ENCODE measurements at places on chromosomes 1 and 21. TPM values are rescaled to one million over a fixed set of nuclear protein-coding genes. Genes with fewer than 3 reads are reported as not detected.

SYTL1 gene
- 146 TPM for total RNA-seq

NIBAN1 gene
- 42.8 TPM for total RNA-seq

OR2M4 gene
- total RNA-seq: not detected

OSCP1 gene
- not detected for total RNA-seq

NRAS gene
- 22.0 TPM for total RNA-seq

DNA sequence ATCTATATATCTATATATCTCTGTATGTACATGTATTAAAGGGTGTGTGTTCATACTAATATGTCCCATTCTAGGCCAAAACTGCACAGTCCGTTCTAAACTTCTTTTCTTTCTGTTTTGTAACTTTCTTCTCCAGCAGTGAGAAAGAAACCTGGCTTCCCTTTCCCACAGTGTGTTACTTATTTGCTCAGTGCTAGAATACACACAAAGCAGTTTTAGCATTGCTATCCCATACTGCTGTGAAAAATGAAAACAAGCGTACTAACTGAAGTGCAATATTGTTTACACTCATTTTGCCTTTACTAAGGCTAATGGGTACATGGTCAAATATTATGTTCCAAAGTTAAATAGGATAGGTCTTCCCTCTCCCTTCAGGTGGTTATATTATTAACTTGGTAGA, 163.9 kb downstream of the LEPR start:
- DNase-seq: no peak
- no peaks in the 10 kb centered on the region for H3K36me3 ChIP-seq
- H3K4me1 ChIP-seq: no peaks in the 10 kb centered on the region
- no peak overlapping the region for H3K4me3 ChIP-seq
- no peak overlapping the region for H3K27ac ChIP-seq

DNA sequence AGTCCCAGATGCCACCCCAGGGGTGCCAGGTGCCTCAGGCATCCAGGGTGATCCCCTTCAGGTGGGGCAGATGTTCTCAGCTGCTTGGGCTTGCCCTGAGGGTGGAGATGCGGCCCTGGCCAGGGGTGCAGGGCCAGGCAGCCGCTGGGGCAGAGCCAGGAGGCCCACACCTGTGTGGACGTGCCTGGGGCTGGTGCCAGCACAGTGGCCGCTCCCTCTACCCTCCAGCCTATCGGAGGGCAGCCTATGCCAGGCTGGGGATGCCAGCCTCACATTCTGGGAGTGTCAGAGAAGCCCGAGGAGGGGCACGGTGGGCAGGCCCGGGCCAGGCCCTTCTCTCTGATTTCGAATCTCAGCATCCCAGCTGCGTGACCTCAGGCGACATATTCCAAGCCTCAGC, 96.5 kb upstream of the WNT4 start:
- no peaks in the 10 kb centered on the region for H3K36me3 ChIP-seq
- DNase-seq: no peak
- no peaks in the 10 kb centered on the region for H3K4me1 ChIP-seq
- H3K4me3 ChIP-seq: no peak overlapping the region
- H3K27ac ChIP-seq: no peak overlapping the region

DNA sequence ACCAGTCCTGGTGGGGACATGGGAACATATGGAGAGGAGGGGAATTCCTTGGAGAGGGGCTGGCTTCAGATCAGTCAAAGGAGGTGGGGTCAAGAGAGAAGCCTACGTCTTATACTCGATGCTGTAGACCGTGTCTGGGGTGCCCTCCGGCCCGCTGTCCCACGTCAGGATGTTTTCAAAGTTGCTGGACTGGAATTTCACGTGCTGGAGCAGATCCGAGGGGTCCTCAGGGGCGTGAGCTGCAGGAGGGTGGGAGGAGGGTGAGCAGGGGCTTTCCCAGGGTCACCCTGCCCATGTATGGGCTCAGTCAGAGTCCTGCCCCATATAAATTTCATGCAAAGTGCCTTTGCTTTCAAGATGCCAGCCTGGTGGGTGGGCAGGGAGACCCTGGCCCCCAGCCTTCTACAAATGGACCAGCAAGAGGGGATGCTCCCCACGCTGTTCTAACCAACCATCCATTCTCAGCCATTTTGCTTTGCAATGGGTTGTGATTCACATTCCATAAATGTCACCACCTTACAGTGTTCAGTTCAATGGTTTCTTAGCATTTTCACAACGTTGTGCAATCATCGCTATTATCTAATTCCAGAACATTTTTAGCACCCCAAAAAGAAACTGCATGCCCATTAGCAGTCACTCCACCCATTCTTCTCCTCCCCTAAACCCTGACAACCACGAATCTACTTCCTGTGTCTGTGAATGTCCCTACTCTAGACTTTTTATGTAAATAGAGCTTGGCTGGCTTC, 4.3 kb downstream of the IL22RA1 start:
- H3K4me3 ChIP-seq: no peak overlapping the region
- no peaks in the 10 kb centered on the region for H3K36me3 ChIP-seq
- DNase-seq: no peak
- H3K4me1 ChIP-seq: no peaks in the 10 kb centered on the region

DNA sequence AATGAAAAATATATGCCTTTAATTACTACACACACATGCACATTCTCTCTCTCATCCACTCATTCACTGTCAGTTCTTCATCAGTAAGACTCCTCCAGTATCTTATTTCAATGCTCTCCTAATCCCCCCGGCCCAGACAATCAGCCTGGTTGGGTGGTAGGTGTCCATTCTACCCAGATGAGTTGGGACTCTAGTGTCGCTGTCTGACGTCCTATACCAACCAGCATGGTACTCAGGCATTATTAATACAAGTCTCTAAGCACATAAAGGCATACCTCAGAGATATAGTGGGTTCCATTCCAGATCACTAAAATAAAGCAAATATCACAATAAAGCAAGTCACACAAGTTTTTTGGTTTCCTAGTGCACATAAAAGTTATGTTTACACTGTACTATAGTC, 19.8 kb downstream of the NRIP1 start:
- H3K27me3 ChIP-seq: no peaks in the 10 kb centered on the region
- no peaks in the 10 kb centered on the region for H3K4me1 ChIP-seq
- H3K36me3 ChIP-seq: no peaks in the 10 kb centered on the region

DNA sequence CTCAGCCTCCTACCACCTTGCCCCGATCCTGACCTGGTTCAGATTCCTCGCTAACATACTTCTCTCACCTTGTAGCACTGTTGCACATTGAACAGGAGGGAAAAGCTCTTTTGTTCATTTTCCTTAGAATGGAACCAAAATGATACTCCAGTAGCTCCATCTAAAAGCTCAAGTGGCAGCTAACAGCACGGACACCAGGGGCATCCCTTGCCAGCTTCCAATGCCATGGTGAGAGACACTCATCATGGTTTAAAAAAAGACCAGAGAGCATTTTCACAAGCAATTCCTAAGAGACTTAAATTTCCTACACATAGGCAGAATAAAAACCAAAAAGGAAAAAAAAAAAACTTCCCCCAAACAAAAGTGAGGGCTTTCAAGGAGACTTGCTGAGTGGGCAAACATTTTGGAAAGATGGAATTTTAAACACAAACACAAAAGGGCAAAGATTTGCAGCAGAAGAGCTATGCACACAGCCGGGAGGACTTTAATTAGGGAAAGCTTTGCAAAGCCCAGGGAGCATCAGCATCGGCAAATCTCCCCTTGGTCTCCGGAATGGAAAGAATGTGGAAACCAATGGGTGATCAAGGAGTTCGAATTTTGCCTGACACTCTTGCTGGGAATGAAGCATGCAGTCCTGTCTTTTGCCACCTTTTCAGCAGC, 84.3 kb downstream of the CAPZB start:
- no peak for DNase-seq
- H3K27me3 ChIP-seq: no peaks in the 10 kb centered on the region
- peaks cover 70% of the 10 kb centered on the region for H3K4me1 ChIP-seq
- no peak overlapping the region for H3K27ac ChIP-seq

- no peaks in the 10 kb centered on the region for H3K27me3 ChIP-seq
- H3K4me1 ChIP-seq: peaks cover 9% of the 10 kb centered on the region
- H3K4me3 ChIP-seq: no peak overlapping the region
- no peak for DNase-seq
- no peak overlapping the region for H3K27ac ChIP-seq
Measured at GRCh38 chr1:236120721-236121153, 21.6 kb upstream of the GPR137B start.

DNA sequence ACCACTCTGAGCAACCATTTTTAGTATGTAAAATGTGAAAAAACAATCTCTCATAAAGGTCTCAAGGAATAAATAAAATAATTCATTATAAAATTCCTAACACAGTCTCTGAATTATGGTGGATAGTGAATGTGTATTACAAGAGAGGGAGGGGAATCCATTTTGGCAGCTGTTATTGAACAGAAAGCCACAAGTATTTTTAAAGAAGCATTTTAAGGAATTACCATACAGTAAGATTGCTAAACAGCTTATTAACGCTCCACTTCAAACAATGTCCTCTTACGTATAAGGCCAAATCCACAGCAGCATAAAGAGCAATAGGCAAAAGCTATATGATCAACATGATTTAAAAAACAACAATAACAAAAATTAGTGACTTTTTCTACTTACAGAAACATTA, 18.4 kb downstream of the PIGK start:
- H3K4me1 ChIP-seq: peaks cover 5% of the 10 kb centered on the region
- no peak overlapping the region for H3K4me3 ChIP-seq
- no peak overlapping the region for H3K27ac ChIP-seq
- no peaks in the 10 kb centered on the region for H3K27me3 ChIP-seq

GRCh38 chr21:41510500-41510899, 2.5 kb upstream of the TMPRSS2 start:
- no peaks in the 10 kb centered on the region for H3K4me1 ChIP-seq
- no peaks in the 10 kb centered on the region for H3K36me3 ChIP-seq
- H3K27ac ChIP-seq: no peak overlapping the region
- no peak overlapping the region for H3K4me3 ChIP-seq
- H3K27me3 ChIP-seq: peaks cover 10% of the 10 kb centered on the region
- no peak for DNase-seq

DNA sequence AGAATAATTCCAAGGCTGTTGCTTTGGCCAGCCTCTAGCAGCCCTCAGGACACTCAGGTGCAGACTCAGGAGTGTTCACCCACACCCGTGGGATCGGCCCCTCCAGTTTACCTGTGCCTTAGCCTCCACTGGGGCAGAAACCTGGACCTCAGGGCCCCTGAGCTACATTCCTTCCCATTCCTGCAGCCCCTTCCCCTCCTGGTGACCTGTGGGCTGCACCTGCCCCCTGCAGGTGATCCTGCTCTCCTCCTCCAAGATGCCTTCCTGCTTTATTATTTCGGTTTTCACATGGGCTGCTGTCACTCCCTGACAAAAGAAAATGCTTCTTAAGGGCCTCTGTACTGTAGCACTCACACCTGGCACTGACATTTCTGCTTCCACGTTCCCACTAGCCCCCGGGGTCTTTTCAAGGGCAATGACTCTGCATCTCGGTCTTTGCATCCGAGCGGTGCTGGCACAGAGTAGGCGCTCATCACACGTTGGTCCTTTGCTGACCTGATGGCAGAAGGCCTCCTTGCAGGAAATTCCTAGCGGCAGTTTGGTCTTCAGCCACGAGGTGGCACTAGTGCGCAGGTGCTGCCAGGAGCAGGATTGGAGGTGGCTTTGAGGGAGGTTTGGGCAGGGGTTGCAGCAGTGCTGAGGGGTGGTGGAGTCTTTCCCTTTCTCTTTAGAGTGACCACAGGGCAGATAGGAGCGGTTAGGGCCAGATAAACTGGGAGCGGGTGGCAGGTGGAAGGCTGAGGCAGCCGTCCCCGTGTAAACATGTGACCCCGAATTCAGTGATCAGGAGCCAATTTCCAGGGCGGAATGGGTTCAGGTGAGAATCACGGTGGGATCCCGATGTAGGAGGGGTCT, 25.3 kb upstream of the ETV3 start:
- H3K36me3 ChIP-seq: no peaks in the 10 kb centered on the region
- H3K4me3 ChIP-seq: no peak overlapping the region
- DNase-seq: peak; percentile 52
- no peaks in the 10 kb centered on the region for H3K27me3 ChIP-seq

DNA sequence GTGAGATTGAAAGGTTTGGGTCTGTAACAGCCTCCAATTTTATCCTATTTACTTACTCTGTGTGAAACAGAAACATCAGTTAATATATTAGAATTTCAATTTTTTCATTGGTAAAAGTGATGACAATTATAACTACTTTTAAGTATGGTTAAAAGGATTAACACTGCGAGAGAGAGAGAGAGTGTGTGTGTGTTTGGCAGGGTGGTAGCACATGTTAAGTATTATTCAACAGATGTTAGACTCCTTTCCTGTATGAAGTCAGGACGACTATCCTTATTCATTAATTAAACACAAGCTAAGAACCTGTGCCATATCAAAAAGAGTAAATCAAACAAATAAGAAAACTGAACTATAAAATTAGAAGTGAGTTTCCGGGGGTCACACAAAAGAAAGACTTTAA, 662.5 kb downstream of the PLPP3 start:
- H3K27me3 ChIP-seq: no peaks in the 10 kb centered on the region
- H3K4me1 ChIP-seq: no peaks in the 10 kb centered on the region
- no peak for DNase-seq
- H3K27ac ChIP-seq: no peak overlapping the region

DNA sequence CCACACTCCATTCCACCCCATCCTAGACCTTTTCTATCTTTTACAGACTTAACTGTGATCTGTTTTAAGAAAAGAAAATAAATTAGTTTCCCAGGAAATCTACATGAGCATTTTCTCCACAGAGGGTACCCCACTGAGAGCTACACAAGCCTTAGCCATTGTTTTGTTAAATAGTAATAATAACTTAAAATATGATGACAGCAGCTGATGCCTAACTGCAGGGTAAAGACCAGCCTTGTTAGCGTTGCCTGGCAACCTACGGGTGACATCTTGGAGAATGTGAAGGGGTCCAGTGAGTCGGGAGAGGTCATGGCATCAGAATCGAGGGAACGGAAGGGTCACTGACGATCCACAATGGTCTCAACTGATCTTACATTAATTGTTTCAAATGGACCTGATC, 233.2 kb upstream of the PBX1 start:
- H3K27me3 ChIP-seq: no peaks in the 10 kb centered on the region
- no peaks in the 10 kb centered on the region for H3K36me3 ChIP-seq
- no peak for DNase-seq
- no peak overlapping the region for H3K4me3 ChIP-seq

GRCh38 chr1:37549341-37549740, 4.8 kb downstream of the SNIP1 start:
- H3K36me3 ChIP-seq: peaks cover 36% of the 10 kb centered on the region
- peaks cover 30% of the 10 kb centered on the region for H3K4me1 ChIP-seq
- DNase-seq: no peak
- no peak overlapping the region for H3K27ac ChIP-seq
- no peak overlapping the region for H3K4me3 ChIP-seq

DNA sequence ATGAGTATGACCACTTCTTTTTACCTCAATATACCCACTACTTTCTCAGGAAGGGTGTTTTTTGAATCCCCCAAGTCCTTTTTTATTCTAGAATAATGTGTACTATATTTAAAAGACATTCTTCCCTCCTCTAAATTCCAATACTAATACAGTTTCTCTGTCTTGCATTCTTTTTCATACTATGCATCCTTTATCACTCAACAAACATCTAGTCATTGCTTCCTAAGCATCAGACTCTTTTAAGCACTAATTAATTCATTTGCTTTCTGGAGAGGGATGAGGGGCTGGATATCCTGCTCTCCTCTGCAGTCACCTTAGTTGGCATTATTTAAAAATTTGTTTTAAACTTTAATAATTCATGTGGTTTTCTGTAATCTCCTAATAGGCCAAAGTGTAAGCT, 838.8 kb downstream of the KCNT2 start:
- H3K4me3 ChIP-seq: no peak overlapping the region
- H3K4me1 ChIP-seq: no peaks in the 10 kb centered on the region
- no peak overlapping the region for H3K27ac ChIP-seq
- DNase-seq: no peak
- H3K27me3 ChIP-seq: no peaks in the 10 kb centered on the region

Data from CD4-positive, alpha-beta memory T cell (primary cell).